GM23248 (cell line): ENCODE measurements at places on chromosomes 7 and 10. TPM values are rescaled to one million over a fixed set of nuclear protein-coding genes. Genes with fewer than 3 reads are reported as not detected.

DNA sequence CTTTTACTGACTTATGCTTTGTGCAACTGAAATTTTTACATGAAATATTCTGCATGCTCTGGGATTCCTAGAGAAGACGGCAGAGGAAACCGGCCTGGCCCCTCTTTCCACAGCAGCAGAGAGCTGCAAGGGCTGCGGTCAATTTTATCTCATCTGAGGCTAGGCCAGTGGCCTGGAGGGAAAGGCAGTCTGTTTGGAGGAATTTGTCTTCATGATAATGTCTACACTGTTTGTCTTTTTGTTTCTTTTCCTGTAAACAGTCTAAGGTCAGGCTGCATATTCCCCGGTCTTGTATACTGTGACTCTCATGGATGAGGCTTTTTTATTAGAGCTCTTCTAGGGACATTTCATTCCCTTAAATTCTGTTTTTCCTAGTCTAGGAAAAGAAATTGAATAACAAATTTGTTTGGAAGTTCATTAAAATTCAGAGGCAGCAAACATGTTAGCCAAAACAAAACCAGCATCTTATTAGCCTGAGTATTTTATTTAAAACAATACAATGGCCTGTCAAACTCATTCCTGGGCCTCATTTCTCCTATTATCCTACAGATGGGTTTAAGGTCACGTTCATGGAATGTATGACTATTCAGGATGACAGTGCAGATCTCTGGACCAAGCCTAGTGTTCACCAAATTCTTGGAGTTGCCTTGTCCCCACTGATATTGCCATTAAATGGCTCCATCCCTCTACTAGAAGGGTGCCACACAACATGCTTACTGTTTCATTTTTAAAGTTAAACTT is 26.4 kb downstream of the LAMB4 start:
- no peak overlapping the region for H3K27ac ChIP-seq
- H3K4me1 ChIP-seq: peaks cover 19% of the 10 kb centered on the region

DNA sequence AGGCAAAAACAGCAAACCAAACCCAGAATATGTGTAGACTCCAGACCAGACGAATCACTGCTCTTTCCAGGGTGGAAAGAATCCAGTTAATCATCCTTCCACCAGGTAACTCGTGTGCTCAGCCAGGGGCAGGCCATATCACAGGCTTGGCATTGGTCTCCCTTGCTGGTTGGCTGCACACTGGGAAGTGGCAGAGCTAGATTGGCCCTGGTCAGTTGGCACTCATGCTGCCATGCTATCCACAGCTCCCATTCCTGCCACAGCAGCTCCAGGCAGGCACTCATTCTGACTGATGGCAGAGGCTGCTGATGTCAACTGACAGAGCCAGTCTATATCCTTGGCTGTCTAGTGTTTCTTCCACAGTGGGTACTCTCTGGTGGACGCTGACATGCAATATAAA is 9.7 kb upstream of the GDF10 start:
- H3K36me3 ChIP-seq: no peaks in the 10 kb centered on the region
- H3K4me1 ChIP-seq: no peaks in the 10 kb centered on the region
- H3K4me3 ChIP-seq: no peak overlapping the region
- peaks cover 13% of the 10 kb centered on the region; the same call in 1 of the 2 replicates for H3K27me3 ChIP-seq

DNA sequence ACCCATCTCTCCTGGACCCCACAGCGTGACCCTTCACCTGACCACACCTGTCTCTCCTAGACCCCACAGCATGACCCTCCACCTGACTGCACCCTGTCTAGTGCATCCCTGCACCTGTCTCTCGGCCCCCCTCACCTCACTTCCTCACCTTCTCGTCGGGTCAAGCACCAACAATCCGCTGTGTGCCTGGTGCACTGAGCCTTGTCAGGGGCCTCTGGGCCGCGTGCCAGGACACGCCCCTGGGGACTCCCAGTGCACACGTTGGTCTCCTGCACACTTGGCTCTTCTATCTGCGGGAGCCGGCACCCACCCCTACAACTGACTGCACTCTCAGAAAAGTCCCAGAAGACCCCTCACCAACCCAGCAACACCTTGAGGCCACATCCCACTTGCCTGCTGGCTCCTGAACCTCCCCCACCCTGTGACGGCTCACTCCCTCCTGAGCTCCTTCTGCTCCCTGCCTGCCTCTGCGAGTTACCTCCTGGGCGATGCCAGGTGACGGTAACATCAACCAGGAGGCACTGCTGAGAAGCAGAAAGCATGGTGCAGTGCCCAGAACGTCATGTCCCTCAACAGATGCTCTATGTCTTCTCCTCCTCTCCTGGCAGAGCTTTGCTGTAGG is 147.6 kb downstream of the DIP2C start:
- no peaks in the 10 kb centered on the region for H3K27me3 ChIP-seq
- H3K4me3 ChIP-seq: no peak overlapping the region
- no peaks in the 10 kb centered on the region for H3K36me3 ChIP-seq
- peaks cover 1% of the 10 kb centered on the region; the same call in 1 of the 2 replicates for H3K4me1 ChIP-seq

ACTL6B gene
- total RNA-seq: not detected in 2 replicates
